Mononuclear cell (primary cell): ENCODE measurements at places on chromosomes 12 and 14. TPM values are rescaled to one million over a fixed set of nuclear protein-coding genes. Genes with fewer than 3 reads are reported as not detected.

The ANO4 gene
- total RNA-seq: not detected

The TMEM30B gene
- 5.8 TPM for total RNA-seq

The RERG gene
- total RNA-seq: not detected

The POC1B gene
- total RNA-seq: 49.1 TPM

The SPIC gene
- not detected for total RNA-seq

The C1R gene
- 1.4 TPM for total RNA-seq

The HSPB8 gene
- not detected for total RNA-seq

The KCNMB4 gene
- 0.63 TPM for total RNA-seq

The GPRC5A gene
- 1.6 TPM for total RNA-seq

The AMN gene
- total RNA-seq: 0.84 TPM

The CLMN gene
- 9.0 TPM for total RNA-seq

The NKX2-1 gene
- total RNA-seq: not detected

The LMNTD1 gene
- not detected for total RNA-seq

The TUNAR gene
- total RNA-seq: 0.21 TPM

The ZFHX2 gene
- under 0.01 TPM for total RNA-seq

The P2RX7 gene
- total RNA-seq: 9.3 TPM

The NUBPL gene
- total RNA-seq: 5.7 TPM
